ENCODE measurements at places on chromosomes 2 and 18. TPM values are rescaled to one million over a fixed set of nuclear protein-coding genes. Genes with fewer than 3 reads are reported as not detected.

Gene EPC2
- total RNA-seq, result 32.0 TPM

Gene DYNC2LI1
- 38.5 TPM for total RNA-seq

Gene CDK15
- not detected for total RNA-seq

Gene SNRNP200
- 205 TPM for total RNA-seq

Gene KIF3C
- 42.9 TPM for total RNA-seq

Gene CD8A
- not detected for total RNA-seq

Gene DCDC2C
- not detected for total RNA-seq

Gene UGT1A5
- total RNA-seq, result not detected

Gene DES
- 3.8 TPM for total RNA-seq

Gene TMSB10
- total RNA-seq, result 2,719 TPM

Gene EFHD1
- total RNA-seq, result 6.4 TPM

Measured in endodermal cell (in vitro differentiated cells).